ENCODE measurements at places on chromosomes 3 and 15.

GRCh38 chr15:59997070-59997701, 6.9 kb upstream of the FOXB1 start:
- peak; percentile 83 for DNase-seq

- DNase-seq, result no peak
These were observed 320.5 kb downstream of the ZIC1 start for GRCh38 chr3:147729641-147730040.

- no peak for DNase-seq
These were observed 61.8 kb downstream of the HACD2 start for GRCh38 chr3:123523023-123523412.

GRCh38 chr3:150096700-150097587, 126.2 kb upstream of the PFN2 start:
- DNase-seq, result no peak

DNA sequence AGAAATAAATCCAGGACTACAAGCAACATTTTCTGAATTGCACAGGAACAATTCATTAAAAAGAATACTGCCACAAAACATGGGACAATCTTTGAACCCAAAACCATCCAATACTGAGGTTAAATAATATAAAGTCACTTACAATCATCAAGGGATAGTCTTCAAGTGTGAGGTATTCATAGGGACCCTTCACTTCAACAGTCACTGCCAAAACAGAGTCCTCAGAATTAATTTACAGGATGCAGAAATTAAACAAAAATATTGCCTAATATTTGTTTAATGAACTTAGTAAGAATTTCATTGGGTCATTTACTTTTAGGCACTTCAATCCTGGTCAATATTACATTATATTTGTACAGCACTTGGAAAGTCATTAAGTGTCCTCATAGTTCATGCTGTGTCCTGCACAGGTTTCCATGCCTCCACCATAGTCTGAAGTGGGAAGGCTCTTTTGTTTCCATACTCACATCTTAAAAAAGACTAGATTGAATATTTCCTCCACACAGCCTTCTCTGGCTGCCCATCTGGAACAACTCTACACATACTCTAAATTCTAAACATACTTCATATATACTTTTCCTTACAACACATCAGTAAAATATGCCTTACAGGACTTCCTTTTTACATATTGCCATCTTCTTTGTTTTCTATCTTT, 31.6 kb upstream of the VPS39 start:
- no peak for DNase-seq

DNA sequence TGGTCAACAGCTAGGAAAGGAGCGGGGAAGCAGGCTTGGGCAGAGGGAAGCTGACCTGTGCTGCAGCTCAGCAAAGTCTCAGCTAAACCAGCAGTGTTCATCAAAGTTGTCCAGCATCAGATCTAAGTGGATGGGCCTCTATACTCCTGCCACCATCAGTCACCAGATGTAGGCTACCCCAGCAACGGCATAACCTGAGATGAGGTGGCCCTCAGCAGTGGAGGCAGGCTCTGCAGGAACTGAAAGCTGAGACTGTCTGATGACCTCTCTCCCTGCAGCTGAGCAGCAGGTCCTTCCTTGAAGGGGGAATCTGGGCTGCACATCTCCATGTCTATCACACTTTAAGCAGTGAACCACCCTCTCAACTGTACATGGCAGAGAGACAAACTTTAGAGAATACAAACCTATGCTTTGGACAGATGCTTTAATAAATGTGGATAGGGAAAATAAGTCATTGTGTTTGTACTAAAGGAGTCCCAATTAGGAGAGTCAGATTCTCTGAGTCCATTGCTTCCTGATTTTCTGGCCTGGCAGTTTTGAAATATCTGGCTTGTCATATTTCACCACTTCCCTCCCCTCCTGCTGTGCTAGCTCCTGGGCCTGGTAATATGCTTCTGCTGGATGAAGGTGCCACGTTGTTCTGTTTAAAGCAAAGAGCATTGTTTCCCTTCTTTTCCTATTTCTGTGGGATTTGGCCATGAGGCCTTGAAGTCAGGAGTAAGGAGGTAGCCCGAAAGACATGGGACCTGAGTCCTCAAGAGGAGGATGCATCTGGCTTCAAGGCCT, 11.1 kb upstream of the PSTPIP1 start:
- DNase-seq, result peak; percentile 39

GRCh38 chr3:13494463-13495350, 14.6 kb downstream of the HDAC11 start:
- DNase-seq, result no peak

DNA sequence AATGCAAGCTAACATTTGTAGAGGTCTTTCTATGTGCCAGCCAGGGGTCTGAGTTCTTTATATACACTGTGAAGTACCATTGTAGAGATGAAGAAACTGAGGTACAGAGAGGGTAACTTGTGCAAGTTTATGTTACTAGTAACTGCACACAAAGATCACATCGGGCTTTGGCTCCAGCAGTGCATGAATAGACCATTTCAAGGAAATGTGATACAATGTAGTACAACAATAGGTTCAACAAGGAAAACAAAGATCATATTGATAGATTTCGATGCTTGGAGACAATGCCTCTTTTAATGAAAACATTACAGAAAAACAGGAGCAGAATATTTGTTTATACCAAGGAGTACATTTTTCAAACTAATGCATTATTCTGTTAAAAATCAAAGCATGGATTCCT, 115.3 kb downstream of the POLR2M start:
- no peak for DNase-seq

DNA sequence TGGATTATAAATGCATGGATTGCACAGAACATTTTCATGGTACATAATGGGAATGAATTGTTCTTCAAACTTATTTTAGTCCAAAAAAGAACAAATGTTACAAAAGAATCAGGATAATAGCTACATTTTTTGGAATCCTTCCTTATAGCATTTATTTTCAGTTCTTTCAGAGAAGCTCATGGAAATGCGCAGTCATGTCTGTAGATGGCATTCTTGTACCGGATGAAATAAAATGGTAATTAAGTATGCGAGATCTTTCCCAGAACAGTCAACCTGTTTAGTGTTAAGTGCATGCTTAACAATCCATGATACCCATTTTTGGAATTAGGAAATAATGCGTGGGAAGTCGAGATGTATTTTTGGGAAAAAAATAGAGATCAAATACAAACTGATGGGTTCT, 38.2 kb upstream of the GOLGA8B start:
- peak; percentile 4 for DNase-seq

DNA sequence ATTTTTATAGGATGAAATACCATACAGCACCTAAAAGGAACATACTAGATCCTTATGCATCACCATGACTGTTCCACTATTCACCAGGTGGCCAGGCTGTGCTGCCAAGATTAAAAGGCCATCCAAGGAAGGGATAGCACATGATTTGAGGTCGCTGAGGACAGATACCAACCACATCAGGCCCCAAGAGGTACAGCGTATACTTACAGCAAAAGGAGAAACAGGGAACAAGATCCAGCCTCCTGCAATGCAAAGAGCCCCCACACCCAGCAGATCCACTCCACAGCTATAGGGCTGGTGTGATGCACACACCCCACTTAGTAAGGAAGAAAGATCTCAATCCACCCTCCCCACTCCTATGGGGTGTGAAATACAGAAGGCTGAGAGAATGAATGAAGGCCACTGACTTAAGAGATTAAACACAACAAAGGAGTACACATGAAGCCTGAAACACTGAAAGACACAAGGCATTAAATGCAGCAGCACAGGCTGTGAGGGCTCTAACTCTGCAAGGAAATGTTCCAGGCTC, 32.0 kb upstream of the ZNF445 start:
- DNase-seq, result no peak

GRCh38 chr3:474828-475227, 278.3 kb downstream of the CHL1 start:
- DNase-seq, result no peak

Data from GM13976 (cell line).